ENCODE measurements at places on chromosomes 3 and 15.
A peak's percentile ranks its signal among the peaks of the same experiment; 100 is the strongest.

GRCh38 chr3:64257100-64257755, 32.0 kb upstream of the PRICKLE2 start:
- DNase-seq: no peak

GRCh38 chr3:71542521-71543370, 40.8 kb downstream of the FOXP1 start:
- DNase-seq: no peak

DNA sequence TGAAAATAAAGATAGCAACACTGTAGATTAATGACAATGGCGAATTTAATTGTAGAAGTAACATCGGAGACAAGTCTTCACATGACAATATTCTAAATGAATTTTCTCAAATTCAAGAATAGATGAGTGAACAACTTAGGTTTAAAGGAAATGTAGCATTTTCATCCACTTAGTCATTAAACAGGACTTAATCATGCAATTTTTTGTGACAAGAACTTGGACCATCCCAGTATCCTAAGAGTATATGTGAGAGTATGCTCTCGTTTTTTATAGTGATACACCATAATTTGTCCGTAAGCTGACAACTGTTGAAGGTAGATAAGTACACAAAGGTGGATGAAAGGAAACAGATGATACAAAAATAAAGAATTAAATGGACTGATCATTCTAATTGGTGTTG, 81.5 kb downstream of the DLG1 start:
- no peak for DNase-seq

DNA sequence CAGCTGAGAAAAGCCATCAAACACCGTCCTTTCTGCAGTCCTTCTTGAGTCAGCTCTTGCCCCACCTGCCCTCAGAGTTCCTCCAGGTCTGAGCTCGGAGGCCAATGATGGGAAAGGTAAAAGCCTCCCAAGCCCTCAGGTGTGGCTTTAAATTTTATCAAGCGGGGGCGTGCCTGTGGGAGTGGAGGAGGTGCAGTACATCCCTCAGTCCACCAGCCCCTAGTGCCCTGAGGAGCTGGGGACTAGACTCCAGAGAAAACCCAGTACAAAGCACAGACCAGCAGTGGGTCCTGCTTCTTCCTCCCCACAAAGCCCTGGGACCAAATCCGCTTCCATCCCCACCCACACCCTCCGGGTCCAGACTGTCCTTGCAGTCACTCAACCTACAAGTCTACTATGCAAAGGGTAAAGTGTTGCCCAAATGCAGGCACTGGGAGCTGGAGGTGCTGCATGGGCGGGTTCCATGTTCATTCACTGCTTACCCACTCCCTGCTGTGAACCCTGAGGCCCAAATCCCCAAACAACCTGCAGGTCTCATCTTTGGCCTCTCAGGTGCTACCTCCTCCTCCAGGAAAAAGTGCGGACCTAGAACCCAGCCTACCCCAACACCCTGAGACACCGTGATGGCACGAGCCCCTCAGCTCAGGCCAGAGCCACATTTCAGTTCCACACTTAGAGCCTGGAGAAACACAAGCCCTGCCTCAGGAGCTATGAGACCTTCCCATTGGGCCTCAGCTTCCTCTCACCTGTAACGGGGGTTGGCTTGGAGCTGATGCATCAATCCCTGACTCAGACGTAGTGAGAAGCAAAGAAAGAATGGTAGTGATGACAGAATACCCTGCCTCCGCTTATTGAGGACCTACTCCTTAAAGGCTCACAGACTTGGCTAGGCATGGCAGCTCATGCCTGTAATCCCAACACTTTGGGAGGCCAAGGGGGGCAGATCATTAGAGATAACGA, 2.4 kb downstream of the PFKFB4 start:
- DNase-seq: no peak

- DNase-seq: no peak
Observed at GRCh38 chr3:88044411-88044810, 14.4 kb downstream of the CGGBP1 start.

GRCh38 chr3:98732286-98733052, 30.7 kb upstream of the ST3GAL6 start:
- DNase-seq: no peak

DNA sequence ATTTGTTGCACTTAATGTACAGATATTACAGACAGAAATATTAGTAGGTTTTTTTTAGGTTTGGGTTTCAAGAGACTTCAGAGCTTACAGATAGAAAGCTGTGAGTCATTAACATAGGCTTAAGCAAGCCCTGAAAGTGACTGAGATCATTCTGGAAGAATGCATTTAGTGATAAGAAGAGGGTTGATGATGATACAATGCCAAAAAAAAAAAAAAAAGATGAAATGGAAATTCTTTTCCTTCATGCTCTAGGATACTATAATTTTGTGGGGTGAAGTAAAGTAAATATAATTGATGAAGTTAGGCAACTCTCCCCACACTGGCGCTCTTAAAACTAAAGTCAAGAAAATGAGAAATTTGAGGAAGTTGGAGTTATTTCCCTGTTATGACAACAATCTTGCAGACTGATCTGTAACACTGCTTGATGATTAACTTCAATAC, 169.4 kb upstream of the ZNF385D start:
- no peak for DNase-seq

- DNase-seq: no peak
Observed at GRCh38 chr15:53414167-53414566, 345.3 kb downstream of the WDR72 start.

- DNase-seq: no peak
Observed at GRCh38 chr3:184716622-184717398, 4.9 kb upstream of the MAGEF1 start.

GRCh38 chr3:170033489-170033888, 4.3 kb upstream of the GPR160 start:
- peak; percentile 14 for DNase-seq

DNA sequence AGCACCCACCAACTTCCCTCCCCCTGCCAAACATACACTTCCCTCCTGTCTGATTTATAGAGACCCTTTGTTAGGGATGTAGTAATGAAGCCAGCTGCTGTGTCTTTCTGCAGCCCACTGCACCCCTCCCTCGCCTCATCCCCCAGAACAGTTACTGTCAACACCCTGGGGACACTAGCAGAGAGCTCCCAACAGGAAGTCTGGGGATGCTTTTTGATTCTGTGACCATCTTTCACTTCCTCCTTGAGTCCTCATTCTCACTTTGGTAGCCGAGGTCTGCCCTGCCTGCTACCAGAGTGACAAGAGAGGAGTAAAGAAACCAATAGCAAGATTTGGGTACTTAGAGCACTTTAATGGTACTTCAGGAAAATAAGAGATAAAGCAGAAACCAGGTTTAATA, 201.6 kb downstream of the SATB1 start:
- no peak for DNase-seq

DNA sequence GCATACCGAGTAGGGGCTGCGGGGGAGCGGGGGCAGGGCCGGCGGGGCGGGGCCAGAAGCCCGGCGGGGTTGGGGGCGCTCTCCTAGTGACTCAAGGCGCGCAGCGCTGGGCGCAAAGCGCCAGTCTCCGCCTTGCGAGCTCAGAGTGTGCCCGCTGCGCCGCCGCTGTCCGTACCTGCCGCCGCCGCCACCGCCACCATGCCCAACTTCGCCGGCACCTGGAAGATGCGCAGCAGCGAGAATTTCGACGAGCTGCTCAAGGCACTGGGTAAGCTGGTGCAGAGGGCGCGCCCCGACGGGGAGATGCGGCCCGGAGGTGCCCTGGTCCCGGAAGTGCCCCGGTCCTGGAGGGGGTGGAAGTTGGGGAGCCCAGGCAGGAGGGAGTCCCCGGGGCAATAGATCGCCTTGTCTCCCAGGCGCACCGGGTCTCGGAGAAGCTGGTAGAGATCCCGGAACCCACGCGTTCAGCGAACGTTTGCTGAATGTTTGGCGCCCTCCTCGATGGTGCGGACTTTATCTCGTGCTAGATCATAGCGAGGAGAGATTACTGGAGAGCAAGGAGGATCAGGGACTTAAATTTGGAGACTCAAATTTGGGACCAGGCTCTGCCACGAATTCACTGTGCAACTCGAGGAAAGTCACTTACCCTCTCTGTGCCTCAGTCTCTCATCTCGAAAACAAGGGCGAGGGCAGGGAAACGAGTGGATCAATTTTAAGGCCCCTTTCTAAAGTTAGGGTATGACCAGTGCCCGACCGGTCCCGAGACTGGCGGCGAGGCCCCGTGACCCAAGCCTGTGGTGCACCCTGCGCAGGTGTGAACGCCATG, at the start of gene CRABP1:
TSS of gene CRABP1 (plus strand) at position 123 of the 826 bp plus-strand sequence. CDS start at position 199, 76 bp downstream.
- DNase-seq: no peak

- no peak for DNase-seq
Observed at GRCh38 chr3:6862880-6863195, 1.9 kb downstream of the GRM7 start.

DNA sequence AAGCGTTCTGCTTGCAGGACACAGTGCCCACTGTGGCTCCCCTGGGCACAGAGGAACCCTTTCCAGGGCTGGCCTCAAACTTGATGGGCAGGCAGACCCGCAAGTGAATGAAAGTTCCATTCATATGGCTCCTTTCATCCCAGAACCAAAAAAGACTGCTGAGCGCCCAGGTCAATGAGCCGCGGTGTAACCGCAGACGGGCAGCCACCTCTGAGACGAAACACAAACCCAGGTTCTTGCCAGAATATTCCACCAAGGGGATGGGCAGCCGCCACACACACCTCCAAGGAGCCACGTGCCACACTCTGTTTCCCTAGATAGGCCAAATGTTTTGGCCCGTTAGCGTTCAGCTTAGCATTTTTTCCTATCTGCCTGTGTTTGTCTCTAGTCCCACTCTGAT, 82.8 kb upstream of the IGF1R start:
- no peak for DNase-seq

- no peak for DNase-seq
Observed at GRCh38 chr3:196974661-196975060, 6.0 kb upstream of the PIGZ start.

DNA sequence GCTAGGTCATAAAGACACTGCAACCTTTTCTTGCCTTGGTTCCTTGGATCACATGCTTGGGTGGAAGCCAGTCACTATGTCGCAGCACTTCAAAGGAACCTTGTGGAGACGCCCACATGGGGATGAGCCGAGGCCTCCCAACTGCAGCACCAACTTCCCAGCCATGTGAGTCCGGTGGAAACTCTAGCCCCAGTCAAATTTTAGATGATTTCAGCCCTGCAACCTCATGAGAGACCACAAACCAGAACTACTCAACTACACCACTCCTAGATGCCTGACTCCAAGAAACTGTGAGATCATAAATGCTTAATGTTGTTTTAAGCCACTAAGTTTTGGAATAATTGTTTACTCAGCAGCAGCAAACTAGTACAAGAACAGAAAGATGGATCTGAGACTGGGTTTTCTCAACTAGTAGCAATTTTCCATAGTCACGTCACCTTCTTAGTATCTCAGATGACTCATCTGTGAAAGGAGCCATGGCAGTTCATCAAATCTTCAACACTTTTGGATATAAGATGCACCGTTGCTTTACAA, 86.5 kb downstream of the MB21D2 start:
- no peak for DNase-seq

GRCh38 chr15:29312387-29312786, 42.8 kb upstream of the NSMCE3 start:
- no peak for DNase-seq

GRCh38 chr15:88832820-88833730, 29.8 kb downstream of the ACAN start:
- no peak for DNase-seq

DNA sequence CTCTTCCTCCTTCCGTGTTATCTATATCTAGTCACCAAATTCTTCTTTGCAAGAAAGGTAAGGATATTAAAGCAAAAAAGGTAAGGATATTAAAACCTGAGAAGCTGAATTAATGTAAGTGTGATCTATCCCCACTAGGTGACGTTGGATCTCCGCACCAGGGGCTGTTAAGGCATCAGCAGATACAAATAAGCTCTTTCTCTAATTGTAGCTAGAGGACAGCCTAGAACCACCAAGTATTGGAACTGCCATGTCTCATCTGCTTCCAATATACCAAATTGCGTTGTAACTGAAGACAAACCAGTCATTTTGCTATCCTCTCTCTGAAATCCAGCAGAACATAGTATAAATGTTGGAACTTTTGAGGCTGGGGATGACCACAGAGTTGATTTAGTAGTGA, 471.2 kb upstream of the TGFBR2 start:
- no peak for DNase-seq

DNA sequence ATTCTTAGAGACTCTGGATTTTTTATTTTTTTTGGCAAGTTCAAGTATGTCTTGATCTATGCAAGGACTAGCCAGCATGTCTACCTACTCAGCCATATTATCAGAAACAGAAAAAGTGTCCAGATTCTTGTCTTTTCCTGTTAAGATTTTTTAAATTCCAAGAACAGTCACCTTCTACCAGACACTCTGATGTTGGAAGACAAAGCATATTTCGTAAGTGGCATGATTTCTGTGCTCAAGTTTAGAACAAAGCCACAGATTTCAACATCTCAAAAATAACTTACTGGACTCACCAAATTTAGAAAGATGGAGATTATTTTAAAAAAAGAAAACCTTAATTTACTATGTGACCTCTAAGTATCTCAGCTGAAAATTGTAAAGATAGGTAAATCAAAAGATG, 61.9 kb downstream of the GOLGA6L7 start:
- no peak for DNase-seq

Measured in activated CD4-positive, alpha-beta T cell treated with anti-CD3 and anti-CD28 coated beads for 1 hour (primary cell).